ENCODE measurements at places on chromosomes 5 and 9.

- no peak for DNase-seq
Observed at GRCh38 chr9:132172185-132172584, 10.3 kb downstream of the NTNG2 start.

DNA sequence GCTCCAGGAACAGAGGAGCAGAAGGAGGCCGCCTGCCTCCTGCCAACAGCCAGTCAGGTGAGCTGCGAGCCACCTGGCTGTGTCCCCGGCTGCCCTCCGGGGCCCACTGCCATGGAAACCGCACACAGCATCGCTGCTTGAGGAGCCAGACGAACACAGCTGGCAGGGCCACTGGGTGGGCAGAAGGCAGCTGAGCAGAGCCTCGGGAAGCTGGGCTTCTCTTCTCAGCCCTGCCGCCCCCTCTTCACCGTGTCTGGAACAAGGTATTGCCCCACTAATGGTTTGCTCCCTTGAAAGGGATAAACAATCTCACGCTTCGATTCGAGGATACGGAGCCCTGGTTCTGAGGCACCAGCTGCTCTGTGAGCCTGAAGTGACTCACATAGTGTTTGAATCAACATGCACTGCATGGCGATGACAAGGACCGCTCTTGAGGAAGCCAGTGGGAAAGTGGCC is 63.7 kb upstream of the RUFY1 start:
- DNase-seq: peak; percentile 83

DNA sequence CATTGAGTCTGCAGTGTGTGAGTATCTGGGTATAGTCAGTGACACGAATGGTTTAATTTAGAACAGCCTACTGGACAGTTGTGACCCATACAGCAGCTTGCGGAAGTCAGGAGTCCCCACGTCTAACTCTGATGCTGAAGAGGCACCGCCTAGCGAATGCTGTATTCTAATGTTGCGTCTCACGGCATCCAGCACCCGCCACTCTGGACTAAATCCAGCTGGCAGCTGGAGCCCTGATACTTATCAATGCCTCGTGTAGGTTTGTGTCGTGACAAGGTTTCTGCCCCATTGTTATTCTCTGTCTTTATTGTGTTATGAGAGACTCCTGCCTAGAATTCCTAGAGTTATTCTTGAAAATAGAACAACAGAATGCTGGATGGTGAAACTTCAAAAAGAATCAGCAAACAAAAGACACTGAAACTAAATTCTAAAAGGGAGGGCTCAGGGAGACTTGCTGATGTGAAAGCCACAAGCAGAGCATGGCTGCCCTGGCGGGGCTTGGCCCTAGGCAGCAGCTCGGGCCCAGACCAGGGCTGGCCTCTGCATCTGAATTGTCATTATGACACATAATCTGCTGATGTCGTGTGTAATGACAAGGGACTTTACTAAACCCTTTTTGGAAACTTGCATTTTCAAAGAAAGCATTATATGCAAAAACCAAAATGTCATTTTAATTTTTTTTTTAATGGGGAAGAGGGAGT is 123.5 kb upstream of the ICE1 start:
- no peak for DNase-seq

DNA sequence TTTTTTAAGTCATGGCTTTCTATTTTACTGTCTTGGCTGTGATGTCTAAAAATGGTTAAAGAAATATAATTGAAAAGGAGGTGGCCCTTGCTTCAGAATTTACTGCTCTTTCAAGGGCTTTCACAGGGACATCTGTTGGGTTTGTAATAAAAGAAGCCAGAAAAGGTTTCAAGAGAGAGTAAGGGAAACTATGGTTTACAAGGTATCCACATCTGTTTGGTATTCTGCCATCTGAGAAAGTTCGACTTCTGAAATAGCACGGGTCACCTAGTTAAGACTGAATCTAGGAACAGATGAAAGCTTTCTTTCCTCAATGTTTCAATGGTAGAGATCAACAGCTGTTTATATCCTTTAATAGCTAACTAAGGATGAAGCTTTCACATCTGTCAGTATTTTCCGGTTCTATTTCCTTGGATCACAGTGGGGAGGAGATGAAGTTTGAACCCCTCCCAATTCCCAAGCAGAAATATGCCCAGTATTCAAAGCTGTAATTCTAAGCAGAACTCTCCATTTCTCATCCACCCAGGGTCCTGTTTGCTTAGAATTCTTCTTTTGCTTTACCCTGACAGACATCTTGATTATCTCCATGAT is 72.8 kb upstream of the IFNK start:
- DNase-seq: no peak

- no peak for DNase-seq
Observed at GRCh38 chr5:157926977-157927376, 68.0 kb upstream of the CLINT1 start.

GRCh38 chr5:31585895-31586270 is 53.0 kb upstream of the PDZD2 start:
- DNase-seq: no peak

DNA sequence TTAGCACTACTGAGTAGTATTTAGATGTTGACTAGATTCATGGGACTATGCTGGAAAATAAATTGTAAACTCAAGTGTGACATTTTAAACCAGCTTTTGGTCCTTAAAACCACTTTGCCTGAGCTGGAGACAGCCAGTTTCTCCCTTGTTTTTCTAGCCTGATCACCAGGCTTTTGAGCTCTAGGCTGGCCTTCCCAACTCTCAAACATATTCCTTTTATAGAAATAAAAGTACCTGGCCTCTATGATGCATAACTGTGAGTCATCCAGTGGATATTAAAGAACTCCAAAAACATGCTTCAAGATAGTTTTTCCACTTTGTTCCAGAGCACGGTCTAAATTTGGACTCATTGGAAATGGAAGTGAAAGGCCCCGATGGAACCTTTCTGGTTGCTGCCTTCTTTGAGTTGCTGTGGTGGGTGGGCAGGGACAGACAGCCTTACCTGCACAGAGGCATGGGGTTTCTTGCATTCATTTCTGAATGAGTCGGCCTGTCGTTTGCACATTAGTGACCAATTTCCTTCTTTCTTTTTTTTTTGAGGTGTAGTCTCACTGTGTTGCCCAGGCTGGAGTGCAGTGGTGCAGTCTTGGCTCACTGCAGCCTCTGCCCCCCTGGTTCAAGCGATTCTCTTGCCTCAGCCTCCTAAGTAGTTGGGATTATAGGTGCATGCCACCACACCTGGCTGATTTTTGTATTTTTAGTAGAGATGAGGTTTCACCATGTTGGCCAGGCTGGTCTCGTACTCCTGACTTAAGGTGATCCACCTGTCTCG is 43.1 kb downstream of the TRIO start:
- DNase-seq: no peak

DNA sequence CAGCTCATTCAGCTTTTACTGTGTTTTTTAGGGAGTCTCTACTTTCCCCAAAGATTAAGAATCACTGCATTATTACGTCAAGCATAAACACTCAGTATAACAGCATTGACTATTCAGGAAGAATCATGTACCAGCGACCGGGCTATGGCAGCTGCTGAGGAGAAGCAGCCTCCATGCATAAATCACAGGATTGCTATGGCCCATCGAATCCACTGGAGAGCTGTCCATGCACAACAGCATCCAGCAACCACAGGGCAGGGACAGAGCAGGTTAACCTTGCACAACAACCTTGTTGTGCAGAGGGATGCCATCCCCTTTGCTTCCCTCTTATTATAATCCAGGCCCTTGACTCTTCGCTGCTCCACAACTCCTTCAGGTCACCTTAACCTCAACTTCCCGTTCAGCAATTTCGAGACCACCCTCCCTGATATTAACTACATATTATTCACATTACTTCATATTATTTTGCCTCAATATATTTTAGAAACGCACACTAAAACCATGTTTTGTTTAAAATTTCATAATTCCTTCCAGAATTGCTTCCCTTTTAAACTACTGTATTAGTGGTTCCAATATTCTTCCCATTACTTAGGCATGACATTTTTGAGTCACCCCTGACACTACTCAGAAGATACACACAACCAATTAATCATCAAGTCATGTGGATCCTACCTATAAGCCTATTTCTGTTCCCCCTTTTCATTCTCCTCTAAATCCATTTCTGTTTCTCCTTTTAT is 991 bp downstream of the IARS1 start:
- DNase-seq: no peak

GRCh38 chr5:35771300-35771699 is 85.4 kb upstream of the IL7R start:
- DNase-seq: no peak

- DNase-seq: no peak
Observed at GRCh38 chr9:3028535-3028934, 184.6 kb upstream of the PUM3 start.

- no peak for DNase-seq
Observed at GRCh38 chr9:124894741-124895170, 32.8 kb downstream of the ARPC5L start.

DNA sequence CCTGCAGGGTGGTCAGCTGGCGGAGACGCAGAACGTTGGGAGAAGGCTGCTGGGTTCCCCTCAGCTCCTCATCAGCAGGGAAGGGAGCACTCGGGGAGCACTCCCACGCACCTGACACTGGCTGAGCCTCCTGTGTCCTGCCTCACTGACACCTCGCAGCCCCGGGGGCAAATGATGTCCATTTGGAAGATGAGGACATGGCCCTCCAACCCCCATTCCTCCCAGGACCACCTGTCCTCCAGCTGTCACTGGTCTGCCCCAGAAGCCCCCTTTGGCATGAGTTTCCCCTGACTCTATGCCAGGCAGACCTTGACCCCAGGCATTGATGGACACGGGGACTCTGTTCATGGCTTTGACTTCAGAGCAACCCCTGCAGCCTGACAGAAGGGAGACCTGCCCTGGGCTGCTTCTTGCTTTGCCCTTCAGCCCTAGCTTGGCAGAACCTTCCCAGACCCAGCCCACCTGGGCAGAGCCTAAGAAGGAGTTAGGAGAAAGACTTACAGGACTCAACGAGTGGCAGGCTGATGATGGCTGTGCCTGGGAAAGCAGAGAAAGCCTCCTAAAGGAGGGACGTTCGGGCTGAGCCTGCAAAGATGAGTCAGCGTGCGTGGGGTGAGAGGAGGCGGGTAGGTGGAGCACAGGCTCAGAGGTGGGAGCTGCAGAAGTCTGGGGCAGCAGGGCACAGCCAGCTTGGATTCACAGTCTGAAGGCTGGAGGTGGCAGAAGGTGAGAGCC is 90.6 kb downstream of the LMX1B start:
- no peak for DNase-seq

- peak; percentile 34 for DNase-seq
Observed at GRCh38 chr5:101942321-101942882, 353.7 kb downstream of the SLCO4C1 start.

DNA sequence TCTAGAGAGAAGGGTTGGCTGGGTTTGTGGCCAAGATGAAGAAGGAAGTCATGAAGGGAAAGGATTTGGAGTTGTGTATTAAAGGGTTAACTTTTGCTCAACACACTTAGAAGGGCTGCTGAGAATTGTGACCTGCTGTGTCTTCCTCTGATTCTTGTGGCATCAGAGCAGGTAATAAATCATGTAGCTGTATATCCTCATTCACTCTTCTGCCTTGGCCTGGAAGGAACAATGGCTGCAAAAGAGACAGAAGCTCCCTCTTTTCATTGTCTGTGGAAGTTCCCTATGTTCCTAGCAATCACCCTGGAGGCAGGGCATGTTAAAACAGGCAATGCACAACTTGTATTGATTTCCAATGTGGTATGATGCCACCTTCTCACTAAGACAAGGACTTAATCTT is 159.1 kb downstream of the LRRC70 start:
- DNase-seq: no peak

GRCh38 chr9:33220681-33221567 is 19.0 kb upstream of the SPINK4 start:
- no peak for DNase-seq

- no peak for DNase-seq
Observed at GRCh38 chr5:170545811-170546210, 42.0 kb downstream of the KCNIP1 start.

DNA sequence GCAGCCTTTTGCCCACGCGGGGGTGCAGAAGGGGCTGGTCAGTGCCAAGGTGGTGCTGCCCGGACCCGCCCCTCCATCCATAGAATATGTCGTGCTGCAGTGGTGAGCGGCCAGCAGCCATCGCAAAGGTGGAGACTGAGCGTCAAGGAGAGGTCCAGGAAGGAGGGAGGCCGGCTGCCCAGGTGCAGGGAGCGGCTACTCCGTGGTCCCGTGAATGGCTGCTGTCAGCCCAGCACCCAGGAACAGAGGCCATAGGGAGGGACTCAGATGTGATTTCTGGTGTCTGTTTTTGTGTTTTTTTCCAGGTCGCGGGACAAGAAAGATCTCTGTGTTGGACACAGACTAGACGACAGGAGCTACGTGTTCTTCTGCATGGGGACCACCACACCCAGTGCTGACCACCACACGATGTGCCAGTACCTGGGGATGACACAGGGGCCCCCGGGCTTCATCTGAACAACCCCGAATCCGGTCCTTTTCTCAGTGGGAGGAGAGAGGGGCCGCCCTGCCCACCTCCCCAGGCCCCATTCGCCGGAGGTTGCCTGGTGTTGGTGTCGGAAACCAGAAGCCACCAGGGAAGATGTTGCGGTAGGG is 29.0 kb downstream of the PAEP start:
- no peak for DNase-seq

GRCh38 chr5:132265336-132266030 is 8.0 kb downstream of the PDLIM4 start:
- DNase-seq: peak; percentile 6

DNA sequence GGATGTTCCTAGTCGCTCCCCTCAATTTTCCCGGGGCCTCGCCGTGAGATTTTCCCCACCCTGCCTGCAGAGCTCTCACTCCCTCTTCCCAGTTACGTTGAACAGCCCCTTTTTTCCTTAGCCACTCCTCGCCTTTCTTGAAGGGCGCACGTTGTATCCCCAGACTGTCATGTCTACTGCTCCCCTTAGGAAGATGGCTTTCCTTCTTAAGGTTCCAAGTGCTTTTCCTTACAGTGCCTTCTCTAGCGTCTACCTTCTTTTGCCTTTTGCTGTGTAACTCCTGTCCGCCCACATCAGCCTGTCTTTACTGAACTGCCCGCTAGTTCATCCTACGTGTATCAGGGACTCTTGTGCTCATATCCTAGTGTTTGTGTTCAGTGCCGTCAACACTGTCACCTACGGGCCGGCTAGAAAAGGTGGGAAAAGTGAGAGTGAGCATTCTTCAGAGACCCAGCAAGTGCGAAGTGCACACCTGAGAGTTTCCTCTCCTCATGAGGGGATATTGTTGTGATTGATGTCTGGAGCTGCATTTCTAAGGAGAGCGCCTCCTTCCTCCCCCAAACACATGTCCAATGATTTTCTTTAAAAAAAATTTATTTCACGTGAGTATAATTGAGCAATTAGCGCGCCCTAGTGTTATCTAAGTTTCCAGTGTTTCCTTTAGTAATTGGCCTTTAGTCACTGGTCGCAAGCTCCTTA is 764 bp downstream of the CAMLG start:
- peak; percentile 8 for DNase-seq

Data from NCI-H774 (cell line).